ENCODE measurements at places on chromosomes 5 and 9. TPM values are rescaled to one million over a fixed set of nuclear protein-coding genes. Genes with fewer than 3 reads are reported as not detected.

DNA sequence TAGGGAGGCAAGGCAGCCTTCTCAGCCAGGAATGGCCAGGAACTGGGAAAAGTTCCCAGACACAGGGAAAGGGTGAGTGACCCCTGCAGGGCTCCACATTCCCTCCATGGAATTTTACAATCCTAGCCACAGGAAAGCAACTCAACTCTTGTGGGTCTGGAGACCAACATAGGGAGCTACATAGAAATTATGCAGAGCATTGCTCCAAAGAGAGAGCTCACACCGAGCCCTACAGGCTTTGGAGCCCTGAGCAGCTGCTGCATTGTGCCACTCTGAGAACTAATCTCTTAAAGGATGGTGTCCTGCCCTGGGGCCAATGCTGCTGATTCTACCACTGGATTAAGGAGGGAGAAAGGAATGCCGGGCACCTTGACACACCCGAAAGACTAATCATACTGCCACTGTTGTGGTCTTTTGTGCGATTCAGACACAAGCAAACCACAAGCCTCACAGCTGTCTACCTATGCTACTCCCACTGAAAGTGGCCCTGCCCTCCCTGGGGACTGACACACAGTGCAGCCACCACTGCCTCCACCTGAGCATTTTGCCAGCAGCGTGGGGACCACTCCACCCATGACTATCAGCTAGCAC, 1089.8 kb upstream of the NUDT12 start:
- DNase-seq = no peak

GRCh38 chr5:127960270-127960691, 123.3 kb upstream of the SLC12A2 start:
- no peak for DNase-seq

GRCh38 chr5:95026718-95027117, 258.2 kb downstream of the MCTP1 start:
- DNase-seq = no peak

- no peak for DNase-seq
These were observed 52.0 kb downstream of the ALDH7A1 start for GRCh38 chr5:126543009-126543408.

GRCh38 chr5:62283005-62283404, 23.0 kb upstream of the KIF2A start:
- DNase-seq = no peak

GRCh38 chr5:15789642-15790041, 289.7 kb downstream of the FBXL7 start:
- no peak for DNase-seq

- peak; percentile 41 for DNase-seq
These were observed 359.1 kb downstream of the ARHGEF28 start for GRCh38 chr5:73985145-73985544.

DNA sequence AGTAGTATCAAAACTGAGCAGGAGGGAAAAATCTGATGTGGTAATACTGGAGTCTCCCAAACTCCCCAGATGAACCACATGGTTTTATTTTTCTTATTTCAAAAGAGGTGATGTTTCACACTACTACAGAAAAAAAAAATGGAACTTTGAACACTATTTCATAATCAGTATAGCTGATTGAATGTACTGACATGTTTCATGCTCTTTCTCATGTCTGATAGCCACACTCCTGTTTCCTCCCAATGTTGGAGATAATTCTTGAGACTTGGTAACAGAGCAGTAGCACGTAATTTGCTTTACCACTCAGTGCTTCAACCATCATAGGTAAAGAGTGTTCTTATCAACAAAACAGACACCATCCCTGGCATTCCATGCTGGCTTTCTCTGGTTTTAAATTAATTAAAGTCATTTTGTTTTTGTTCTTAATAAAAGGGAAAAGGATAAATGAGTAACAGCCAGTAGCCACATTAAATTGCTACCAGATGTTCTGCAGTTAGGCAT, 85.2 kb downstream of the MUSK start:
- no peak for DNase-seq

GRCh38 chr9:123541411-123541810, 185.4 kb downstream of the CRB2 start:
- peak; percentile 11 for DNase-seq

DNA sequence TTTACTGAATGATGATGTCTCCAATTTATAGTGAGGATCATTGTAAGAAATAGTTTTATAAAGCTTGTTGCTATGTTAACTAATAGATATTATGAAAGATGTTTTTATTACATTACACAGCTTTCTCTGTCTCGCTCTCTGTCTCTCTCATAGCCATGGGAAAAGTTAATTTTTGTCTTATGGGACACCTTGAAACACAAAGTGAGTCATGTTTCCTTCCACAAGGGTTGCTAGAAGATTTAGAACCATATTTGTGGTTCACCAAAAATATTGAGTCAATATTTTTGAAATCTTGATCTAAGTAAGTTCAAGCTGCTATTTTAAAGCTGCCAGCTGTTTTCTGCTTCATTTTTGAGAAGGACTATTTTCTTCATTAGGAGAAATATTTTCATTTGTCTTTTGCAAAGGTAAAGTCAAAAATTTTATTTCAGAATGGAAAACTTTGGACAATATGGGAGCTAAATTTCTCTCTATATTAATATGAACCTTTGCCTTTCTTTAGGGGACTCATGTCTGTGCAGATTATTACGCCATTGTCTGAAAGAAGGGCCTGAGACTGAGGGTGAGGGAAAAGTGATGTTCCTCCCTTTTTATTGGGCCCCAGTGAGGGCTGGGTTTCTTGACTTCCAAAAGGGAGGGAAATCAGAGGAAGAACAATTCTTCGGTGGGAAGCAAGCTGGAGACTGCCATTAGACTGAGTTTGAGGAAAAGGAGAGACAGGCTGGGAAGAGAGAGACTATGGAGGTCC, 87.9 kb upstream of the SLC24A2 start:
- no peak for DNase-seq

- no peak for DNase-seq
These were observed 170.6 kb downstream of the RAB3C start for GRCh38 chr5:58753446-58753845.

- no peak for DNase-seq
These were observed 158.4 kb downstream of the GABBR2 start for GRCh38 chr9:98550206-98550820.

- DNase-seq = no peak
These were observed 95.7 kb upstream of the CTSL start for GRCh38 chr9:87630266-87630665.

Gene ARSI
- not detected for total RNA-seq

Gene CNTLN
- 6.7 TPM for total RNA-seq

Gene PRRC1
- total RNA-seq = 41.4 TPM

Gene CTNND2
- 1.2 TPM for total RNA-seq

Gene CDH6
- not detected for total RNA-seq

Gene OR1Q1
- total RNA-seq = not detected

Gene PCDHGA10
- total RNA-seq = 0.21 TPM

Gene DND1
- total RNA-seq = 0.26 TPM

Gene SLC24A2
- total RNA-seq = not detected

Gene SEMA5A
- 39.0 TPM for total RNA-seq

All from SK-MEL-5 (cell line).